RPMI7951 (cell line): ENCODE measurements at places on chromosomes 3 and 15.

- DNase-seq: no peak
These were observed 637.1 kb upstream of the CCDC54 start for GRCh38 chr3:106740116-106740515.

- DNase-seq: no peak
These were observed 26.1 kb downstream of the DNAJC13 start for GRCh38 chr3:132443421-132443820.

DNA sequence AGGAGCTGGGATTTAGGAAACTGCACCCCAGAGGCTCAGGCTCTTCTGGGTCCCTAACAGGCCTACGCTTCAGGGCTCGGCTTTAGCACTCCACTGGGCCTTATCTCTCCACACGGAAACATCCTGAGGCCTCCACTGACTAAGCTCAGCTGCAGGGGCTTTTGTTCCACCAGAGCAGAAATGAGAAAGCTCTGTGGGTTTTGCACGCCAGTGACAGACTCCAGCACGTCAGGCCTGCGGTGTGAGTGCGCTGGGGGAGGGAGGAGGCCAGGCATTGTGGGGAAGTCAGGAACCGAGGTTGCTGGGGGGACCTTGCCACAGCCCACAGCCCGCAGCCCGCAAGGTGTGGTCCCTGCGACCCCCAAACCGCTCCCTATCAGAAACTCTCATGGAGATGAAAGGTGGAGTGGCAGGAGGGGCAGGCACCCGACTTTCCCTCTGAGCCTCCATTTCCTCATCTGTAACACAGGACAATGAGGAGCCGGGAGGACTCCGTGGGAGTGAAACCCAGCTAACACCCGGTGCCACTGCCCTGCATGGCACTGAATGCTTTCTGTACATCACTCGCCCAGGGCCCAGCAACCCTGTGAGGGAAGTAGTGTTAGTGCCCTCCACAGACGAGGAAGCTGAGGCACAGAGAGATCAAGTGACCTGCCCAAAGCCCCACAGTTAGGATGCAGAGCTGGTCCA lies 106.5 kb downstream of the TPRA1 start:
- DNase-seq: peak; percentile 85

GRCh38 chr3:62942227-62942626 lies 67.0 kb upstream of the CADPS start:
- DNase-seq: no peak

DNA sequence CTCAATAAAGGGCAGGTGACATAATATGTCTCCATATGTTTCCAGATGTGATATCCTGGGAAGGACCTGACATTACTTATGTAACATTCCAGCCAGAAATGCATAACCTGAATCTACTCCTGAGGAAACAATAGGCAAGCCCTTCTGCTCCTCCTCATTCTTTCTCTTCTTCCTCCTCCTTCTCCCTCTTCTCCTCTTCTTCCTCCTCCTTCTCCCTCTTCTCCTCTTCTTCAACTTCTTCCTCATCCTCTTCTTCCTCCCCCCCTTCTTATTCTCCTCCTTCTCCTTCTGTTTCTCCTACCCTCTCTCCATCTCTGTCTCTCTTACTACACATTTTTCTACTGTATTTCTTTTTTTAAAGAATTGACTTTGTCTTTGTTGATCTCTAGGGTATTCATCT lies 43.5 kb upstream of the ITGA11 start:
- DNase-seq: no peak

DNA sequence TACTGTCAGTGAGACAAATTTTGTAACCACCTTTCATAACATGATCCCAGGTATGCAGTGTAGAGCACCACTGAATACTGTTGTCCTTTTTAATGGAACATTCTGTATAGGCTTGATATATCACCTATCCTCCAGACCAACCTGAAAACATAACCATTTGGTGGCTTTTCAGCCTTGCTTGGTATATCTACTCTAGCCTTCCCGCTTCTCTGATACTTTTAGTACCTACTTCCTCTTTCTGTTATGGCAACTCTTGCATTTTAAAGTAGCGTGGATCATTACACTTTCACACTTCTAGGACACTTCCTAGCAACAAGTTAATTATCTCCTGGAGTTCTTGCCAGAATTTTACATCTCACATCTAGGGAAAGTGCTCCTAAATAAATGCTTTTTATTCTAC lies 226.6 kb upstream of the ROBO1 start:
- DNase-seq: no peak

DNA sequence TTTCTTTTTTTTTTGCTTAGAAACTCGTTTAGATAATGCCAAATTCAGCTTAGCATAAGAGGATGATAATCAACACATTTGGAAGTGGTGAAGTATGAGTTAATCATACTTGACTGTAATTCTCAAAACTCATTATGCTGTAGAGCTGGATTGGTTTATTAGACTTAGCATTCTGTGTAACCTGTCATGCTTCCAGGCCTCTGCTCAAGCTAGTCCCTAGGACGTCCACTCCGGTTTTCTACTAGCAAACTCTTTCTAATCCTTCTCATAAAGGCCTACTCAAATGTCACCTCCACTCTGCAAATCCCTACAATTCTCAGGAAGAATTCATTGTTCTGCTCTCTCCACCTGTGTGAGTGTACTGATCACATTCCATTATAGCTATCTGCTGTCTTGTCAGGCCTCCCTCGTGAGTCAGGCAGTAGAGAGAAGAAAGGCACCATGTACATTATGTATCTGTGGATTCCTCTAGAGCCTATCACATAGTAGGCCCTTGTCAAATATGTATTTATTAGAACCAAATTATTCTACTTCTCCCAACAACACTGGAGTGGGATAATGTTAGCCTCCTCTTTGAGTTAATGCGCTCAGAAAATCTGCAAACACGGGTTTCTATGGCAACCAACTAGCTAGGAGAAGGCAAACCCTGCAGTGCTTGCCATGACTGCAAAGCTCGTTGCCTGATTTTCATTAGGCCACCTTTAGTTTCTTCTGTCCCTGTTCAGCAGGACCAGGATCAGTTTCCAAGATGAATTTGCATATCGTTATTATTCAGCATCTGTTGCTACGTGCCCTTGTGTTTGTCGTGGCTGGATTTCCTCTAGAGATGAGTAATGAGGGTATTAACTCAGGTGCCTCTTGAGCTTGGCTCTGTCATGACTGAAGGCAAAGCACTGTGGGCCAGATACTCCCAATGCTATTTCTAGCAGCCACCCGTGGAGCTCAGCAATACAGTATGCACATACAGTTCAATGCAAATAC lies 30.7 kb downstream of the ATP13A5 start:
- DNase-seq: no peak

- DNase-seq: no peak
These were observed 3.6 kb downstream of the KLF13 start for GRCh38 chr15:31330111-31330785.

DNA sequence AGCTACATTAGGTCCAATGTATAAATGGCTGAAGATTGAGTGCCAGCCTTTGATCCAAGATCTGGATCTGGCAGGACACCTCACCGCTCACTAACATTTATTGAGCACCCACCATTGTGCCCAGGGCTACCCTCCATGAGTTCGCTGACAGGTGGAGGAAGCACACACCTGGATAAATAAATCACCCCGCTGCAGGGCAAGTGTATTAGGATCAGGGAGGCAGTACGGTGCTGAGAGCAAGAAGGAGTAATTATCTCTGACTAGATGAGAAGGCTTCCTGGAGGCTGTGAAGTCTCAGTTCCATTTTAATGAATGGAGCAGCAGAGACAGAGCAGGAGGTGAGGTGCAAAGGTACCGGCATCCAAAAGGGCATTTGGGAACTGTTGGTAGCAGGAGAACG lies 104.1 kb downstream of the LIPC start:
- DNase-seq: no peak

- DNase-seq: peak; percentile 51
These were observed 296.8 kb downstream of the DOCK3 start for GRCh38 chr3:50971487-50971924.

DNA sequence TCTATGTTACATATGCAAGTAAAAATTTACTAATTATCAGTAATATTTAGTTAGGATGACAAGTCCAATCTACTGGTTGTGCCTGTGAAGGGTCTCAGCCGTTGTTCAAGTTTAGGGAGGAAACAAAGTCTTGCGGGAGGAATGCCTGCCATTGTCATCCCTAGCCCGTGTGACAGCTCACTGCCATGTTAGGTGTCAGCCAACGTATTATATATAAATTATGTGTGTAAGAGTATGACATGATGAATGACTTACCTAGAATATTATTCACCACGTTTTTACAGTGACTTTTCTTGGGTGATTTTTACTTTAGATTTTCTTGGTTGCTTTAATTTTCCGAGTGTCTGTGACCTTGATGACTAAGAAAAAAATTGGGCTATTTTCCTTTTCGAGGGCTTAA lies 614.4 kb upstream of the MDFIC2 start:
- no peak for DNase-seq

GRCh38 chr3:43914269-43914668 lies 223.5 kb downstream of the ABHD5 start:
- no peak for DNase-seq

DNA sequence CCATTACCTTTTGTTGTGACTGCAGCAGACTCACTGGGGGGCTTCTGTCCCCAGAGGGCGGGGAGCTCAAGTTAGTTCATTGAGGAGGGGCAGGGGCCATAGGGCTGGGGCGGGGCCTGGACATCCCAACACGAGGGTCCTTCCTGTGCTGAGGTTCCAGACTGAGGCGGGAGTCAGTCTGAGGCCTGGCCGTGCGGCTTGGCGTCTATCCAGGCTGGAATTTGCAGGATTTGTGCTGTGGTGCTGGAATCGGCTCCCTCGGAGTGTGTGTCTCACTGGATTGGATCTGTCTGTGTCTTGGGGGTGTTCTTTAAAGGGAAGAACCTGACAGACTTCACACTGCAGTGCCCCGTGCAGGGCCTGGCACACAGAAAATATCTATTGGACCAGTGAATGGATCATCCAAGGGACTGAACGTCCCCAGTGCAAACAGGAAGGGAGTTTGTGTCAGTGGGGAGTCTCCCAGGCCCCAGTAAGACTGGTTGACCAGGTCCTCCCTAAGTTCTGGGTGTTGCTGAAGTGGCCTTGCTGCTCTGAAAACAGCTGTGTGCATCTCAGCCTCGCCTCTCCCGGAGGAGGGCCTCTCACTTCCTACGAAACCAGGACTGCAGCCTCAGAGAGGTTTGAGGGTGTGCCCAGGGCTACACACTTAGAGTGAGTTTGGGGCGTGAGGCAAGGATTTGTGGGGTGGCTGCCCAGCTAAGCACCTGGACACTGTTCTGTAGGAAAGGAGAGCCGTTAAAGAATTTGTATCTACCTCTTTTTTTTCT lies 26.1 kb downstream of the GOLGA6L2 start:
- DNase-seq: peak; percentile 69

- peak; percentile 34 for DNase-seq
These were observed 213.0 kb downstream of the MEIS2 start for GRCh38 chr15:36887214-36887961.

GRCh38 chr15:66819084-66819483 lies 117.0 kb downstream of the SMAD6 start:
- no peak for DNase-seq

GRCh38 chr3:147384210-147385058 lies 21.9 kb downstream of the ZIC4 start:
- DNase-seq: no peak

- DNase-seq: no peak
These were observed 8.4 kb downstream of the MYO1E start for GRCh38 chr15:59364248-59364647.

DNA sequence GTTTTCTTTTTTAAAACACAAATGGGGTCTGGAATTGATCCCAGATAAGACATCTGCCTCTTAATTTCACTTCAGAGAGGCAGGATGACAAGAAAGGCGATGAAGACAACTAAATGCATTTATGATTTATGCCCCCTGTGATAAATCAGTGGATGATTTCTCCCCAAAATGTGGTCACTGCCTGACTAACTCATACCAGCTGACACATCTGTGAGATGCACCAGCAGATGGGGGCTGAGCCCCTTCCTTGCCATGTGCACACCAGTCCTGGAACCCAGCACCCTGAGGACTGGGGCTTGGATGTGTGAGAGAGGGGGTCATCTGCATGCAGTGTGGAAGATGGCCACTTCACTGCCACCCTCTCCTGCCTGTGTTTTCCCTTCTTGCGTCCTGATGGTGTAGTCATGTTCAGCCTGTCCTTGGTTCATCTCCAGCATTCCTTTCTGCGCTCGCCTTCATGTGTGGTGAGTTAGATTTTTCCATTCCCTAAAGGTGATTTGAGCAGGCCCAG lies 264.3 kb downstream of the LRTM1 start:
- no peak for DNase-seq

GRCh38 chr3:57752307-57752706 lies 3.8 kb upstream of the SLMAP start:
- DNase-seq: peak; percentile 57

- no peak for DNase-seq
These were observed 215.2 kb upstream of the ROBO2 start for GRCh38 chr3:76824658-76825240.
